ENCODE measurements at places on chromosomes 1 and 21.

DNA sequence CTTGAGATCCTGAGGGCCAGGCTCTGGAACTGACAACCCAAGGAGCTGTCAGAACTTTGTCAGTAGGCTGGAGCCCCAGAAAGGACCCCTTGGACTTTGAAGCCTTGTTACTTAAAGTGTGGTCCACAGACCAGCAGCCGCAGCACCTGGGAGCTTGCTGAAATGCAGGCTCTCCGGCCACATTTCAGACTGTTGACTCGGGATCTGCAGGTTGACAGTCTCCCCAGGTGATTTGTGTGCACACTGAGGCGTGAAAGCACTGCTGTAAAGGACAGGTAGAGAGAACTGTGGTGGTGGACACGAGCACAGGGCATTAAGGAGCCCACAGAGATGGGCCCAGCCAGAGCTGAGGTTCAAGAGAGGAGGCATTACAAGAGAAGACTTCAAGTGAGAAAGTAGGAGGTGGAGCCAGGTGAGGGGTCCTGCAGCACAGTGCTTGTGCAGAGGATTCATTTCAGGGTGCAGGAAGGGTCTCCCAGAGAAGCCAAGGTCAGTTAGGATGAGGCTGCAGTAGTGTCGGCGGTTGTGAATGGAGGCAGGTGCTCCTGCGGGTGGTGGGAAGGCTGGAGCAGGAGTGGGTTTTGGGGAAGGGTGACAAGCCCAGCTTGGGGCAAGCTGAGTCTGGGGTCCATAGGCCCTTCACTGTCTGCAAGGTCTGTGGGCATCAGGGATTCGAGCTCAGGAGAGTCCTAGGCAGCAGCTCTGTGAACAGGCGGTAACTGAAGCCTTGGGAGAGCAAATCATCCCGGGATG, 4.6 kb downstream of the HYI start:
- DNase-seq = no peak

DNA sequence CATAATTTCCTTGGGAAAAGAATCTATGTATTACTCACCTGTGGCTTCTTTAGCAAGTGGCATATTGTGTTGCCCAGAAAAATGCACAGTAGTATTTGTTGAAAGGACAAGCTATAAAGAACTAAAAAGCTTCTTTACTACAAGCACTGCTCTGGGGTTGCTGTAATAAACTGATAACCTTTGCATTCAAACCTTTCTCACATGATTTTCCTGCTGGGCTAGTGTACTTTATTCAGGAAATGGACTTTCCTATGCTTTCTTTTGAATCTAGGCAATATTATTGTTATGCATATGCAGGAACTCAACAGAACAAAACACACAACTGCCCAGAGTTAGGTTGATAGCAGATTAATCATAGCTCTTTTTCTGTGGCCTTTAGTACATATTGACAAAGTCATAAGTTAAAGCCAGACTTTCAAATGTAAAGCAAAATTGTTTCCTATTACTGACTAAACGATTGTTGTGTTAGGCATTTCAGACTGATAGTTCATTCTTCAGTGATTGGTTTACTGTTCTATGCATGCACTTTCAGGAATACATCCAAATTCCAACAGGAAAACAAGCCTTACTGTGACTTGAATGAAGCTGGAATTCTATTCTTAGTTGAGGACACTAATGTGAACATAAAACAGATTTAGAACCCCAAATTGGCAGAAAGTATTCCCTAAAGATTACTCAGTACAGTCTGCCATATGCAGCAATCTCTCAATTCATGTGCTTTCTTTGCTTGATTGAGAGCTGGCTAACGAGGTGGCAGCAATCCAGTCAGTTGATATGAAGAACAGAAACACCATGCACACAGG, 564.3 kb upstream of the NEGR1 start:
- no peak for DNase-seq

GRCh38 chr1:10065344-10065685, 32.6 kb downstream of the UBE4B start:
- DNase-seq = no peak

DNA sequence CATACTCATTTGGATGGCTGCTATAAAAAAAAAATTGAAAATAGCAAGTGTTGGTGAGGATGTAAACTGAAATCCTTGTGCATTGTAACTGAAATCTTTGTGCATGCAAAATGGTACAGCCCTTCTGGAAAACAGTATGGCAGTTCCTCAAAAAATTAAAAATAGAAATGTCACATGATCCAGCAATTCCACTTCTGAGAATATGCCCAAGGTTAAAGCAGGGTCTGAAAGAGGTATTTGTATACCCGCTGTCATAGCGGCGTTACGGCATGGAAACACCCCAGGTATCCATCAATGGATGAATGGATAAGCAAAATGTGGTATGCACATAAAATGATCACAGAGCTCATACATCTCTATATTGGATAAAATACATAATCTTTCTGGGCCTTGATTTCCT, 116.7 kb downstream of the RUSC1 start:
- DNase-seq = no peak

GRCh38 chr1:229131243-229132105, 139.4 kb upstream of the RAB4A start:
- no peak for DNase-seq

DNA sequence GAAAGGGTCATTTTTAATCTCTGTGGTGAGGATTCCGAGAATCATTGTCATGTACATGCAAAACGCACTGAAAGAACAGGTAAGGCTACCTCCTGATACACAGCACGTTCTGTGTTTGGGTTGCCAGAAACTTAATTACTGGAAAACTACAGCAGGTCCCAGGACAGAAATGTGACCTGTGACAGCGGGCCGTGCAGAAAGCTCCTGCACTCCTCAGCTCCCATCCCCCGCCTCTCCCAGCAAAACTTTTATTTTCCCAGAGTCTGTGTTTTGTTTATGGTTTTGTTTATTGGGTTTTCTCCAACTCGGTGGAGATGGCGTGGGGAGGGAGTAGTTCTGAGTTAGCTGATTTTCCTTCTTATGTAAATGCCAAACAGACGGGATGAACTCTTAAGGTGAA, 44.7 kb downstream of the SLC44A3 start:
- DNase-seq = no peak

DNA sequence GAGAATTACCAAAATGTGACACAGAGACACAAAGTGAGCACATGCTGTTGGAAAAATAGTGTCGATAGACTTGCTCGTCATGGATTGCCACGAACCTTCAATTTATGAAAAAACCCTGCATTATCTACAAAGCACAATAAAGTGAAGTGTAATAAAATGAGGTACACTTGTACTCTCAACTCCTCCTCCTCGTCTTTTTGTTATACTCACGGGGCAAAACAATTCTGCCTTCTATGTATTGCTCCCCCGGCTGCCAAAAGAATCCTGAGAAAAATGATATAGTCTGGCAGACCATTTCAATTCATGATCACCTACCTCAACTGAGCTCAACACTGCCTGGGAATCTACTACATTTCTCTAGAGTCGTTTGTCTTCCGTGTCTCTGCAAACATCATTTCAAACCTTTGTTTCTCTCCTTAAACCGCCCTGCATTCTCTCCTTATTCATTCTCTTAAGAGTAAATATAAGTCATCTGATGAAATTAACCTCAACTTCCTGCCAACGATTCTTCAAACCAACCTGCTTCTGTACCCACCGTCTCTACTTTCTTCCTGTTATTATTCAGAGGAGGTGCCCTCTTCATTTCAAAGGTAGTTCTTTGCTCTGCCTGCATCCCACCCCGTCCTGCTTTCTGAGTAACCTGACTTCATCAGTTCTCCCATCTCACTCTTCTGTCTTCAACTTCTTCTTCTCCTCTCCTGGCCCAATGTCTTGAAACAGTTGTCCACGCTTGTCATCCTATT, 12.9 kb upstream of the IL19 start:
- DNase-seq = no peak

Measured in brain pericyte (primary cell).